ENCODE measurements at places on chromosomes 6 and 20. TPM values are rescaled to one million over a fixed set of nuclear protein-coding genes. Genes with fewer than 3 reads are reported as not detected.
A peak's percentile ranks its signal among the peaks of the same experiment; 100 is the strongest.

Gene IMPG1
- 2.0 TPM for polyA plus RNA-seq

Gene SLC32A1
- 0.89 TPM for polyA plus RNA-seq

Gene APMAP
- 88.9 TPM for polyA plus RNA-seq

Gene IER3
- 29.8 TPM for polyA plus RNA-seq

Gene LCA5
- polyA plus RNA-seq = 10.2 TPM

- DNase-seq = no peak
Observed at GRCh38 chr6:137000825-137001224, 43.9 kb downstream of the IL20RA start.

DNA sequence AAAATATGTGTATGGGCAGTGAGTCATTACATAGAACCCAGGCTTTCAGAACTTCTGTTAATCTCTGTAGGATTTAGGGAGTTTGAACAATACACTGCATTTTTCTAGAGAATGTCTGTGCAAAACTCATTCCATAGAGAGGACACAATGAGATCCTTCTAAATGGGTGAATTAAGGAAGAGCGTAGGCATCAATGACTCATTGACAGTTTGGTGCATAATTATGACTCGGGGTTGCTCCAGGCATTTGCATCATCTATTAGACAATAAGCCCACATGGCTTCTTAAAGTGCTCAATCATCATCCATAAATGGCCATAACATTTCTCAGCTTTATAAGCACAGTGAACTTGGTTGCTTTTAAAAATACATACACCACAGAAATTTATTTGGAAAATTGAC is 625.5 kb downstream of the CDH26 start:
- DNase-seq = no peak

- no peak for DNase-seq
Observed at GRCh38 chr20:56764671-56765070, 135.6 kb downstream of the TFAP2C start.

GRCh38 chr20:49762940-49763766 is 49.5 kb upstream of the B4GALT5 start:
- DNase-seq = no peak

DNA sequence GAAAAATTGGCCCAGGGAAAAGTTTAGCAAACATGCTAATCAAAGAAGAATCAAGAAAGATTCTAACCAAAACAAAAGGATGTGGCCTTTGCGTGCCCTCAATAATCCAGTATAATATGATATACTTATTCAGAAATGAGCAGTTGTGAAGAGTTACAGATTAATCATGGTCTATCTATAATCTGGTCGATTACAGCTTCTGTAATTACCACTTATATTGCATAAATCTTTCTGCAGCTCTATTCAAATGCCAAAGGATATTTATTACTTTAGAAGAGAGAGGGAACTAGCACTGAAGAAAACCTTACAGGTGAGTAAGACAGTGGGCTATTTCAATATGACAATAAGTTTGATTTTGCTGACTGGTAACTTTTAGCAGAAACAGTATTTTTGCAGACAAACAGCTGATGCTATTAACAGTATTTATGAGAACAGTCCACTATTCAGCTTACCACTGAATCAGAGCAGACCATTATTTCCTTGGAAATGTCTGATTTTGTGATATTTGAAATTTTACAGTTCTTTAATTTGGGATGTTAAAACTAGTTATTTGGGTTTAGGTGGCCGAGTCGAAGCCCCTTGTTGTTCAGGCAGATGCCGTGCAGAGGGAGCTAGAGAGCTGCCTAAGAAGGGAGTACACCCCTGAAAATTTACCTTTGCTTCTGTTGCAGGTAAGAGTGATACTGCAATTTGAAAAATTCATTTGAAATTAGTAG is 92.2 kb downstream of the CEP57L1 start:
- peak; percentile 48 for DNase-seq

GRCh38 chr6:6057442-6058053 is 50.8 kb upstream of the NRN1 start:
- DNase-seq = peak; percentile 30

DNA sequence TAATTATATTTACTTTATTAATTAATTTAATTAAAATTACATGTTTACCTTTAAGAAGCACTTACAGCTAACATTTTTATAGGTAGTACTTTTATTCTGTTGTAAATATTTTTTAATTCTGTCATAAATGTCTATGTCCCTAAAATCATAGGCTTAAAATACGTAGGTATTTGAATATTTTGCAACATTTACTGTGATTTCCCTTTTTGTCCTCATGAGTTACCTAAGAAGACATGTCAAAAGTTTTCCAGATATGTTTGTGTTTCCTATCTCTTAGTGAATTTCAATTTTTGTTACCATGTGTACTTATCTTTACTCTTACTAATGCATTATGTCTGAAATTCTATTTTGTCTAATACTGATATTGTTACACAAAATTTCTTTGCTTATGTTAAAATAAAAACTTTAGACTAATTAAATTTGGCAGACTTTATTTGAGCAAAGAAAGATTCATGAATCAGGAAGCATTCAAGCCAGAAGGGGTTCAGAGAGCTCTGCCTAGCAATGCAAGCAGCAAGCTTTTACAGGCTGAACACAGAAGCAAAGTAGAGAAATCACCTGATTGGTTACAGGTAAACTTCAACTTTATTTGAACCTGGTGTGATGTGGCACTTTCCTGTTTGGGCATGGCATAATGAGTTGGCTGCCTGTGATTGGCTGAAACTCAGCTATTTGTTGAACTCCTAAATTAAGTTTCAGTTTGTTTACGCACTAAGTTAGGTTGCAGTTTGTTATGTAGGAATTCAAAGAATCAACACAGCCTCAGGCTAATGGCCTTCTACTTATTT is 123.2 kb upstream of the TMEM170B start:
- no peak for DNase-seq

DNA sequence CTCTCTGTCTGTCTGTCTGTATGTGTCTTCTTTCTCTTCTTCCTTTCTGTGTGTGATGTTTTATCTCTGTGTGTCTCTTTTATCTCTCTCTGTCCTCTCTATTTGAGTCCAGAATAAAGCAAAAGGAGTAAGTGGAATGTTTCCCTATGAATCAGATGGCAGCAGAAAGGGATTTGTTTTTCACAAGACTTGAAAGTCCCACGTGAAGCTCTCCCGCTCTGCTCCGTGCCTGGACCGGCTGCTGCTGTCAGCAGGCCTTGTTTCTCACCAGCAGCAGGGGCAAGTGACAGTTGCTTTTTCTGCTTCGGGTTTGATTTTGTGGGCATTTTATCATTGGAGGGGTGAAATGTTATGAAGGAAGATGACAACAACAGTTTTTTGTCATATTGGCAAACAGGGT is 212.7 kb downstream of the PACRG start:
- no peak for DNase-seq

- no peak for DNase-seq
Observed at GRCh38 chr6:63882208-63882607, 246.6 kb downstream of the PHF3 start.

DNA sequence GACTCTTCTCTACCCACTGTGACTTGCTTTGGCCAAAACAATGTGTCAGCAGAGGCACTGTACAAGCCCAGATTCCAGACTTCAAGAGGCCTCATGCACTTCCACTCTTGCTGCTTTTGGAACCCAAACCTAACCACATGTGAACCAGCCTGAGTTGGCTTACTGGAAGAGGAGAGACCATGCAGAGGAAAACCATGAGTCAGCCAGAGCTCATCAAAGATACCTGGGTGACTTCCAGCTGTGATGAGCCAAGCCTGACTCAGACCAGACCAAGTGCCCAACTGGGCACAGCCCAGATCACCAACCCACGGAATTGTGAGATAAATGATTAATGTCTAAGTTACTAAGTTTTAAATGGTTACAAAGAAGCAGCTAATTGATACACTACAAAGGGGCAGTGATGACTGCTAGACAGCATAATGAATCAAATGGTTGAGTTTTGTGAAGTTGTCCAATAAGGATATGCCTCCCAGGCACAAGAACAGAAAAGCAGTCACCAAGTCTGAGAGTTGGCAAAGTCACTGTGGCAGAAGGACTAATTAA is 16.2 kb upstream of the BEND6 start:
- no peak for DNase-seq

DNA sequence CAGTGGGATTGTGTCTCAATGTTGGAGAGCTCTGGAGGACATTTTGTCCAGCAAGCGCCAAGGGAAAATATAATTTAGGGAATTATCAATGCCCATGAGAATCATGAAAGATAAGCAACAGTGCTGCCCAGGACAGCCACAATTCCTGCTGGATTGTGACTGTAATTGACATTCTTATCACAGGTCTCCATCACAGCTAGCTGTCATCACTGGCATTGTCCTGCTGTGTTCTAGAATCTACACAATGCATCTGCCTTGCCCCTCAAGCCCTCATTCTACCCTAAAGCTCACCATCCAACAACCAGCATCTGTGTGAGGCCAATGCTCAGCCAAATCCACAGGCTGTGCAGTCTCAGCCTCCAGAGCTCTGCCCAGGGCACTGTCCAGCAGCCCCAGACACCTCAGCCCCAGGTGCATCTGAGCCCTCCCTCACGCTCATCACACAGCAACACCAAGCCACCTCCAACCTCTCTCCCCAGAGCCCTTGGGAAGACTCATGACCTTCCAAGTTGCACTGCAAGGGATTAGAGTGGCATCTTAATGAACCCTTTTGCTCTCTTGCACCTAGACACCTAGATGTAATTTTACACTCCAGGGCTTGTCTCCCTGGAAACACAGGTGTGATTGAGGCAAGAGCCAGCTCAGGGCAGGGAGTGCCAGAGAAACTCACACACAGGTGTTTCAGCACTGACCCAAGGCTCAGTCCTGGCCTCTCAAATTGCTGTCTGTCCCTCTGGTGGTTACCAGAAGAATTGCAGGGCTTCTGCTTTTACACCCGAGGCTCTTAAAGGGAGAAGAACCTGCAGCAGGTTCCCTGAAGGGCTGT is 85.2 kb upstream of the PHACTR3 start:
- DNase-seq = peak; percentile 36

- DNase-seq = no peak
Observed at GRCh38 chr6:160427312-160428068, 79.3 kb downstream of the SLC22A3 start.

- no peak for DNase-seq
Observed at GRCh38 chr20:32784369-32785080, 22.3 kb downstream of the DNMT3B start.

GRCh38 chr6:42136508-42137193 is 5.8 kb downstream of the C6orf132 start:
- no peak for DNase-seq

GRCh38 chr20:59482351-59483187 is 121.8 kb upstream of the PHACTR3 start:
- DNase-seq = no peak

- no peak for DNase-seq
Observed at GRCh38 chr20:9628589-9628988, 114.2 kb downstream of the LAMP5 start.

DNA sequence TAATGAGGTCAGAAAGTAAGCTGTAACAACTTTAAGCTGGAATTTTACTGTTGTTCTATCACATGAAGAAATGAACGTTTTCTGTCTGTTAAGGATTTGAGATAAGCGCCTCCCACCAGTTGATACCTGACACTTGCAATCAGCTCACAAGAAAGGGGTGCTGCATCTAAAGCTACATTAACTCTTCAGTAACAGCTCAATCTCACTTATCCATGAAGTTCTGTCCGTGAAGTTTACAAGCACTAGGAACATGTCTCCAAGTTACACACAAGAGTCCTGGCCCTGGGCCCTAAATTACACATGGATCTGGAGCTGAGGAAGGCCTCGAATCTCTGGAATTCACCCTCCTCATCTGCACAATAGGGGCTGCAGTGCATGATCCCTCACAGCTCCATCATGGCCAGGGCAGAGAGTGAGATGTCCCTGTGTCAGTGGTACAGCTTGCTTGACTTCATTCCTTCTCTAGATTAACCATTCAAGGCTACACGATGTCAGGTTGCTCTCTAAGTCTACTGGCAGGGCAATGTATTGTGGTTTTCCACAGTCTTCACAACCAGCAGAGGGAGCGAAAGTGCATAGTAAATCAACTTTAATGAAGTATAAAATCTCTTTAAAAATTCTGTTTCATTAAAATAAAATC is 182.4 kb upstream of the MCHR2 start:
- DNase-seq = peak; percentile 69

GRCh38 chr6:27836783-27837624 is 75.2 kb downstream of the OR2B2 start:
- DNase-seq = no peak

GRCh38 chr6:2918936-2919335 is 15.8 kb upstream of the SERPINB9 start:
- DNase-seq = no peak
